ENCODE measurements at places on chromosomes 1 and 21.
A peak's percentile ranks its signal among the peaks of the same experiment; 100 is the strongest.

DNA sequence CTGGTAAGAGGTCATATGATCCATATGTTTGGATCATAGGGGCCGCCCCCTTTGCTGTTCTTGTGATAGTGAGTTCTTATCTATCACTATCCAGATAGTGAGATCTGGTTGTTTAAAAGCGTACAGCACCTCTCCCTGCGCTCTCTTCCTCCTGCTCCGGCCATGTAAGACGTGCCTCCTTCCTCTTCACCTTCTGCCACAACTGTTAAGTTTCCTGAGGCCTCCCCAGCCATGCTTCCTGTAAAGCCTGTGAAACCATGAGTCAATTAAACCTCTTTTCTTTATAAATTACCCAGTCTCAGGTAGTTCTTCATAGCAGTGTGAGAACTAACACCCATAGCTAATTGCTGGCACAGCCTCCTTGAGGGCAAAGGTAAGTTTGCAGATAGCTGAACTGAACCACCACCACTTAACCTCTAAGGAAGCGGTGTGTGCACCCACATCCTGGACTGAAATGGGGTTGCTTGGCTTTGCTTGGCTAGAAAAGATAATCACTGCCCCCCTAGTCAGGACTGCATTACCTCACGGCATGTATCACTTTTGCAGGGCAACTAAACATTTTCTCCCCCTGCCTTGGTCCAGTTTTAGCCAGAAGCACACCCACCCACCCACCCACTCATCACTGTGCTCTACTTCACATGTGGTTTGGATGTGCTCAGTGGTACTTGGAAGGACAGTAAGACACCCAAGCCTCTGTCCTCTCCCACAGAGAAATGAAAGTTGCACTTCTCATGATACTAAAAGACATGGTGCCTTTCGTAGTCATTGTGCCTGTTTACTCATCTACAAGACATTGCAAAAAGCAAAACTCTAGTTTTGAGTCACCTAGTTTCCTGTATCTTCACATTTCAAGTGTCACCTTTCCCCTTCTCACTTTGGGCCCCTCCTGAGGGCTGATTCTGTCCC lies 23.1 kb upstream of the PTAFR start:
- DNase-seq: no peak

GRCh38 chr21:42047821-42048613 lies 23.1 kb upstream of the UMODL1 start:
- DNase-seq: peak; percentile 2

- DNase-seq: no peak
Observed at GRCh38 chr21:34073749-34074282, 438 bp downstream of the MRPS6 start.

GRCh38 chr1:8497210-8497819 lies 179.4 kb downstream of the SLC45A1 start:
- no peak for DNase-seq

DNA sequence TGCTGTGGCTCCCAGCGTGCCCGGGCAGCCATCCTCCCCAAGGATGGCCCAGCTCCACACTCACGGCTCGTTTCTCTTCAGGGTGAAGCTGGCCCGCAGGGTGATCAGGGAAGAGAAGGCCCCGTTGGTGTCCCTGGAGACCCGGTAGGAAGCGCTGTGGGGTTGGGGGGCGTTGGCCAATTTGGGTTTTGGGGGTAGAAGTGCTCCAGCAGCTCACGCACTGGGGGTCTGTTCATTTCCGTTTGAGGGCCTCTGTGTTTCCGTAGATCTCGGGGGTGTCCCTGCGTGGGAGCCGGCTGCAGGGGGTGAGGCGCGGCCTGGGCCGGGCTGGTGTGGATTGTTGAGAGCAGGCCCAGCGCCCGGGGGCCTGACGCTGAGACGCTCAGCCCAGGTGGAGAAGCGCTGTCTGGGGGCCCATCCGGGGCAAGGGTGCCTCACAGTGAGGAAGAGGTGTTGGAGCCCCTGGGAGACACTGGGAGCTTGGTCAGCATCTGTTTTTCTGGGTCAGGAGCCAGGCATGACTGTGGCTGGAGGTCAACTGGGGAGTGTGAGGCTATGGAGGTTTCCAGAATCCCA lies 12.6 kb downstream of the COL6A1 start:
- no peak for DNase-seq

GRCh38 chr1:42096554-42096953 lies 56.7 kb upstream of the GUCA2B start:
- DNase-seq: no peak

DNA sequence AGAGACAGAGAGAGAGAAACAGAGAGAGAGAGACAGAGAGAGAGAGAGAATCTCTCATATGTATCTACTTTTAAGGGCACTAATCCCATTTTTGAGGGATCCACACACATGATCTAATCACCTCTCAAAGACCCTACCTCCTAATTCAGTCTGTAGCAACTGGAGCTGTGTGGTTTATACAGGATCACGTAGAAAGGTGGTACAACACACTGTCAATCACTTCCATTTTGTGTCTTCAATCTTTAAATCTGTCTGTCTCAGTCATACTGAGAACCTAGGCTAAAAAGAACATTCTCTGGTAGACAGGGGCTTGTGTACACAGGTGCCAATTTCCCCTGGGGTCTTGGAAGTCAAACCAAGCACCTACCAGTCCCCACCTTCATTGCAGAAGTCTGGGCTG lies 229.9 kb downstream of the TGFB2 start:
- DNase-seq: no peak

Data from SK-MEL-5 (cell line).